Glomerular endothelial cell (primary cell): ENCODE measurements at places on chromosomes 2 and 18. TPM values are rescaled to one million over a fixed set of nuclear protein-coding genes. Genes with fewer than 3 reads are reported as not detected.

UPP2 gene
- not detected in 2 replicates for total RNA-seq

- DNase-seq, result no peak
Measured at GRCh38 chr2:74766780-74767179, 67.1 kb upstream of the HK2 start.

- DNase-seq, result no peak
Measured at GRCh38 chr2:74694281-74694680, 40.2 kb downstream of the SEMA4F start.

DNA sequence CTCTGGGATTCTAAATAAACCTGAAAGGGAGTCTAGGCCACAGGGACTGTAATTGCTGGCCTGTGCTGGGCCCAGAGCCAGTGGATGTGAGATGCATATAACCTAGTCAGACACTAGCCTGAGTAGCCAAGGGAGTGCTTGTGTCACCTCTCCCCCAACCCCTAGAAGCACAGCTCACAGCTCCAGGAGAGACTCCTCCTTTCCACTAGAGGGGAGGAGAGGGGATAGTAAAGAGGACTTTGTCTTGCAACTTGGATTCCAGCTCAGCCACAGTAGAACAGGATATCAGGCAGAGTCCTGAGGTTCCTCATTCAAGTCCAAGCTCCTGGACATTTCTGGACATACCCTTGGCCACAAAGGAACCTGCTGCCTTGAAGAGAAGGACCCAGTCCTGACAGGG lies 18.4 kb upstream of the EVA1A start:
- DNase-seq, result no peak

DNA sequence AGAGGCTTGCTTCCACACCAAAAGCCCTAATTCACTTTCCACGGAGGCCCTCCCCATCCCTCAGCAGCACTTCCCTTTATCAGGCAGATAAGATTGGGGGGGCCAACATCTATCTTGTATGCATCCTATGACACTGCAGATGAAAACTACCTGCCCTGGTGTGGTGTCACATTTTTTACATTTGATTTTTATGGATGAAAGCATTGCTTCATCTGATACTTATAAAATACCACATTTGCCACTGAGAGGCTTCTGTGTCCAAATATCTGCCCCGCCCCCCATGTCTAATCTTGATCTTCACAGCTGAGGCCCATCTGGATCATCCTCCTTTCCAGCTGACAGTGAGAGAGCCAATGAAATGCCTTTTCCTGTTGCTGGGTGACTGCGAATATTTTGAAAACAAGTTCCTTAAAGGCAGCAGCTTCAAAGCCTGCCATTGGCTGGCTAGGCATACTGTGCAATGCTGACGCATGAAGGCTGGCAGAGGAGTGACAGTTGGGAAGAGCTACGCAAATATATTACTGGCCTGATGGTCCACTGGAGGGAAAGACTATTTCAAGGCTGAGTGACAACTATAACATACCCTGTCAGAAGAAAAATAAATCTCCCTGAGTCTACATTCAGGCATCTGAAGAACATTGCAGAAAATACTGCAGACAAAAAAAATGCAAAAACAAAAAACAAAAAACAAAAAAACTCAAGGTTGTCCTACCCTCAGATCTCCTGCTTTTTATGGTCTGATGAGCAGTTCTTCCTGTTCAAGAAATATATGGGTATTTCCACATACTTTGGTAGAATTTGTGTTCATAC lies 318.7 kb downstream of the PDE11A start:
- DNase-seq, result no peak
